Thymus (tissue), 14 donors: ENCODE measurements at places on chromosomes 2 and 18. TPM values are rescaled to one million over a fixed set of nuclear protein-coding genes. Genes with fewer than 3 reads are reported as not detected.
A peak's percentile ranks its signal among the peaks of the same experiment; 100 is the strongest.

RTKN gene
- 9.5 TPM for total RNA-seq

- no peak for DNase-seq
Observed at GRCh38 chr2:163774862-163775261, 39.1 kb upstream of the FIGN start.

DNA sequence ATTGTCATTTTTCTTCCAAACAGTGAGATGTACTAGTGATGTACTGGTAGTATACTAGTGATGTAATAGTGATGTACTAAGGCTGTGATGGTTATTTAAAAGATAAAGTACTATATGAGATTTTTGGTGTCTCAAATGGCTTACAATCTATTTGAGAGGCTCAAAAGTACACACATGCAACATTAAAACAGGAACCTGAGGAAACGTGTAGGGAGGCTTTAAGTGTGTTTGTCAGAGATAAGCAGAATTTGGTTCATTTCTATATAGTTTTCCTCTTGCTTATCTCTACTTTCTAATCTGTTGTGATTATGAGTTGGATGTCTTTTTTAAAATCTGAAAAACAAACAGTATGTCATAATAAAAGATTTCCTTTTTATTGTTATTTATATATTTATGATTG is 100.9 kb upstream of the SERTAD2 start:
- DNase-seq = no peak

SERPINB10 gene
- total RNA-seq = 1.7 TPM

- no peak for DNase-seq
Observed at GRCh38 chr2:11968521-11968920, 222.1 kb downstream of the LPIN1 start.

PIEZO2 gene
- total RNA-seq = 3.2 TPM

GRCh38 chr2:220499225-220499624 is 871.8 kb downstream of the SLC4A3 start:
- no peak for DNase-seq

GRCh38 chr2:116211719-116212118 is 1602.8 kb upstream of the DDX18 start:
- no peak for DNase-seq

DNA sequence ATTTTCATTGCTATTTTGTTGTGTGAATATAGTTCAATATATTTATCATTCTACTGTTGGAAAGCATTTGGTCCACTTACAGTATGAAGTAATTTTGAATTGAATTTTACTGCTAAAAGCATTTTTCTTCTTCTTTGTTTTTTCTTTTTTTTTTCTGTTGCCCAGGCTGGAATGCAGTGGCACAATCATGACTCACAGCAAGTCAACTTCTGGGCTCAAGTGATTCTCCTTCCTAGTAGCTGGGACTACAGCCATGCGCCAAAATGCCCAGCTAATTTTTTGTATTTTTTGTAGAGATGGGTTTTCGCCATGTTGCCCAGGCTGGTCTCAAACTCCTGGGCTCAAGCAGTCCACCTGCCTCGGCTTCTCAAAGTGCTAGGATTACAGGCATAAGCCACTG is 2.4 kb upstream of the ETAA1 start:
- no peak for DNase-seq

MFF gene
- 92.5 TPM for total RNA-seq

DNA sequence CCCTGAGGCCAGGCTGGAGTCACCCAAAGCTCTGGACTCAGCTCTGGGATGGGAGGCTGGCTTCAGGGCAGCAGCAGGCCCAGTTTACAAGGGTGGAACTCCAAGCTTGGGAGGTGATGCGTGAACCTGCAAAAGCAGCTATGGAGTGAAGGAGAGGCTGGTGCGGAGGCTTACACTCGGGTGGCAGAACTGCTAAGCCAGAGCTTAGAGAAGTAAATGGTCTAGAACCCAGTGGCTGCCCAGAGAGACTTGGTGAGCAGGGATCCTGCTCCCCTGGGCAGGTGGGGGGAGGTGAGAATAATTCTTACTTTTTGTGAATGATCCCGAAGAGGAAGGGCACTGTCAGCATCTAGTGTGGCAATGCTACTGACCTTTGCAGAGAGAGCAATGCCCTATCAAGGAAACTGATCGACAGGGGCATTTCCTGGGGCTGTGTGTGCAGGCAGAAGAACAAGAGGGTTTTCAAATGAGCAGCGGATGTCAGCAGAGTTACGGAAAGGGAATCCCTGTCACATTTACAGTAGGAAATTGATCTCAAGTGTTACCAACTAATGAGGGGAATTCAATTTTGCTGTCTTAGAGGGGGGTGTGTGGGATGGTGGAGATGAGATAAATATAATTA is 80.4 kb downstream of the TGFA start:
- DNase-seq = no peak

CRYGC gene
- total RNA-seq = not detected

GRCh38 chr2:158624961-158625360 is 168.2 kb downstream of the PKP4 start:
- DNase-seq = no peak

- peak; percentile 52 for DNase-seq
Observed at GRCh38 chr2:57720728-57721627, 325.6 kb upstream of the VRK2 start.

IL36B gene
- not detected for total RNA-seq

- DNase-seq = peak; percentile 21
Observed at GRCh38 chr18:11320986-11321385, 171.6 kb upstream of the PIEZO2 start.

NT5C1B gene
- not detected for total RNA-seq

BUB1 gene
- 52.9 TPM for total RNA-seq

- DNase-seq = no peak
Observed at GRCh38 chr2:36672199-36672598, 24.3 kb upstream of the VIT start.

DNA sequence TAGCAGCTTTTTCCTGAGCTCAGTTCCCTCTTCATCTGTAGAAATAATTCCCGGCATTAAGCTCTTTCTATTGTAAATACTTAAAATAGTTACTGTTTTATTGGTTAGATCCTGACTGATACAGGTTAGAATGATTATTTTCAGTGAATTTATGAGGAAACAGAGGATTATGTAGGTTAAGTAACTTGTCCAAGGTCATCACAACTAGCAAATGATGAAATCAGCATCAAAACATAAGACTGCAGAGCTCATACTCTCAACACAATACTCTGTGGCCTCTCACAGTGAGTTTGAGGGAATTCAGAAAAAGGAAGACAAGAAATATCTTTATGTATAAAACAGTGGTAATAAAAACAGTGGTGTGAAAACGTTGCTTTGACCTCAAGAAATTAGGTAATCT is 113.2 kb upstream of the DLX2 start:
- DNase-seq = no peak

GRCh38 chr2:152468899-152469692 is 134.1 kb downstream of the FMNL2 start:
- DNase-seq = no peak

KCNIP3 gene
- total RNA-seq = 21.4 TPM

- no peak for DNase-seq
Observed at GRCh38 chr2:231674587-231675338, 33.6 kb upstream of the PTMA start.

DNA sequence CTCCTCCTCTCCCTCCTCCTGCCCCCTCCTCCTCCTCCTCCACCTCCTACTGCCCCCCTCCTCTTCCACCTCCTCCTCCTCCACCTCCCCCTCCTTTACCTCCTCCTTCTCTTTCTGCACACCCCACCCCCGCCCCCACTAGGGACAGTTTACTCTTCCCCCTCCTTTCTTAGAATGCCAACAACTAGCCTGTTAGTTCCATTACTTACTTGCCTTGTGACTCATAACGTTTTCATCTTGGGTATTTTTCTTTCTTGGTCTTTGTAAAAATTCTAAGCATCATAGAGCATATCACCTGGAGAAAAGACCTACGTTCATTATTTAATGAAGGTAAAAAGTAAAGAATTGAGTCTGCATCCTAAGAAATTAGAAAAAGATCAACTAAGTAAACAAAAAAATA is 165.3 kb downstream of the NEDD4L start:
- no peak for DNase-seq

- no peak for DNase-seq
Observed at GRCh38 chr2:238370823-238371372, 50.6 kb downstream of the TRAF3IP1 start.

ARHGAP25 gene
- 32.2 TPM for total RNA-seq

PAIP2B gene
- total RNA-seq = 3.0 TPM

- no peak for DNase-seq
Observed at GRCh38 chr2:21415234-21415633, 291.5 kb downstream of the TDRD15 start.

- DNase-seq = no peak
Observed at GRCh38 chr2:234550056-234550455, 53.2 kb upstream of the ARL4C start.

GRCh38 chr18:56563568-56563967 is 74.8 kb downstream of the TXNL1 start:
- no peak for DNase-seq

GRCh38 chr2:164562666-164563065 is 58.6 kb downstream of the GRB14 start:
- DNase-seq = no peak

SLC8A1 gene
- total RNA-seq = 20.4 TPM

GRCh38 chr2:174438146-174438886 is 42.8 kb downstream of the SCRN3 start:
- DNase-seq = no peak

GRCh38 chr2:200856806-200857205 is 7.7 kb downstream of the CLK1 start:
- DNase-seq = no peak

GRCh38 chr2:156896294-156896693 is 361.2 kb upstream of the GALNT5 start:
- no peak for DNase-seq

- DNase-seq = peak; percentile 85
Observed at GRCh38 chr2:86068136-86068588, 37.5 kb downstream of the POLR1A start.

DNA sequence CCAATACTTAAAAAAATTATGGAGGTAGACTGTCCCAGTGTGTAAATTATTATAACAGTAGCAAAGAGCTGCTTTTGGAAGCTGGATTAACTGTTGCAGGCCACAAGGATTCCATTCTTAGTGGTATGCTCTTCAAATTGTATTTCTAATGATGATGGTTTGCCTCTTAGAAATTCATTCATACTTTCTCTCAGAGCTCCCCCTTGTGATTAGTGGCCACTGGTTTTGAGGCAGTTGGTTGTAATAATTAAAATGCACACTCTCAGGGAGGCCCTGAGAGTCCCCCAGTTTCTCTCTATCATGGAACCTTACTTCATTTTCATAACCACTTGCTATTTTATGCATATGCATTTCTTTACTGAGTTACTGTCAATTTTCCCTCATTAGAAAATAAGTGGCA is 122.5 kb downstream of the PLA2R1 start:
- DNase-seq = no peak

POTEI gene
- 0.14 TPM for total RNA-seq

TMEM178A gene
- total RNA-seq = 0.66 TPM

DNA sequence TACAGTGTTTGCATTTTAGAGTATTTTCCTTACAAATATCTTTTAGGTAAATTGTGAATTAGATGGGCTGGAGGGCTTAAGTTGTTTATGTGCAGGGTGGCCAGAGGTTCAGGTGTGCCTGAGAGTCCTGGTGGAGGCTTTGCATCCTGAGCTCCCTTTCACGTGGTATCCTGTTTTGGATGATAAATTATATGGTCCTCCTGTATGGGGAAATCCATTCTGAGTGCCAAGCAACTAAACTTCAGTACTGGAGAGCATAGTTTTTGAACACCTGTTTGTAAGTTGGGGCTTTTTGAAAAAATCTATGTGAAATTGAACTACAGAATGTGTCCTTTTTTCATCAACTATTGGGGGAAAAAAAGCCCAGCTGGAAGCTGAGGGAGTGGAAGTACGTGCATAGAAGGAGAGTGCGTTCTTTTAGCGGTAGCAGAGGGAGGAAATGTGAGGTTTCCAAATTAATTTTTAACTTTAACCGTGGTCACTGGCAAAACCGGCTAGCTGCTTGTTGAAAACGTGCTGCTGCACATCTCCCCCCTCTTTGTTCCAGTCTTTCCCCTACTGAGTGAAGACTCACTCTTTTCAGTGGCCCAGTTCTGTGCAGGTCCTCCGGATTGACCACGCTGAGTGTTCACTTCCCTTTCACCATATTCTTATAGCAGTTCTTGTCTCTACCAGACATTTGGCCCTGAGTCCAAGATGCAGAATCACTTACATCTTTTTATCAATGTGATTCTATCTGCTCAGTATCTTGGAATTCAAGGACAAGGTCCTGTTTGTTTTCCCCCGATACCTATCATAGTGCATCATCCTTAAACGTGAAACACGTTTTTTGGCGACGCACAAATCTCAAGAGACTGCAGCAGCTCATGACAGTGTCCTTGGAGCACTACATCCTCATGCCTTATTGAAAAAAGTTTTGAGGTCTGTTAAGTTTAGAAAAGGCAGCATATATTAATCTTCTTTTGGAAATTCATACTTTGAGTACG is 15.3 kb downstream of the CNOT11 start:
- DNase-seq = no peak
